Thyroid gland (tissue), 4 donors: ENCODE measurements at places on chromosomes 11 and 22.

DNA sequence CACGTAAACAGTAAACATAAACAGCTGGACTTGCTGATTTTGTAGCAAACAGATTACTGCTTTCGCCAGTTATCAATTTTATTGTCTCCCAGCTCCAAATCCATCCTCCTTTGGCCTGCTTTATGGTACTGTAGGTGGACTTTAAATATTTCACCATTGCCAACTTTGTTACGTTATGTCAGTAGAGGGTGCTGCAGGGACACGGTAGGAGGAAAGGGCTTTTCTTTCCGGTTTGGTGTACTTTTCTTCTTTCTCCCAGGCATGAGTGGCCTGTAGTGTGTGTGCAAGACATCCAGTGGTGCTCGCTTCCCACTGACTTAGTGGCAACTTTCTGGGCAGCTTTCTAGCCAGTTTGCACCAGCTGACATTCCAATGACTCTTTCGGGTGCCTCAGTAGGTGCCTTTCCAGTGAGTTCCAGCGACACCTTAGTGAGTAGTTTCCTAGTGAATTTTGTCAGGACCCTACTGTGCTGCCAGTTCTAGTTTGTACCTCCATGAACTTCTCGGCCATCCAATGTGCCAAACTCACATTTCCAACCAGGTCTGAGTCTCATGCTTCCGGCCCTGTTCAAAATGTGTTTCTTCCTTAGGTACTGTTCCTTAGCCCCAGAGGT, 267.6 kb upstream of the TENM4 start:
- H3K27me3 ChIP-seq = no peaks in the 10 kb centered on the region
- no peaks in the 10 kb centered on the region for H3K36me3 ChIP-seq
- H3K4me1 ChIP-seq = no peaks in the 10 kb centered on the region
- DNase-seq = no peak
- no peak overlapping the region for H3K4me3 ChIP-seq

- H3K27ac ChIP-seq = no peak overlapping the region
- no peak overlapping the region for H3K4me3 ChIP-seq
- no peaks in the 10 kb centered on the region for H3K27me3 ChIP-seq
- H3K36me3 ChIP-seq = no peaks in the 10 kb centered on the region
These were observed 18.2 kb downstream of the CELF1 start for GRCh38 chr11:47534704-47535251.

DNA sequence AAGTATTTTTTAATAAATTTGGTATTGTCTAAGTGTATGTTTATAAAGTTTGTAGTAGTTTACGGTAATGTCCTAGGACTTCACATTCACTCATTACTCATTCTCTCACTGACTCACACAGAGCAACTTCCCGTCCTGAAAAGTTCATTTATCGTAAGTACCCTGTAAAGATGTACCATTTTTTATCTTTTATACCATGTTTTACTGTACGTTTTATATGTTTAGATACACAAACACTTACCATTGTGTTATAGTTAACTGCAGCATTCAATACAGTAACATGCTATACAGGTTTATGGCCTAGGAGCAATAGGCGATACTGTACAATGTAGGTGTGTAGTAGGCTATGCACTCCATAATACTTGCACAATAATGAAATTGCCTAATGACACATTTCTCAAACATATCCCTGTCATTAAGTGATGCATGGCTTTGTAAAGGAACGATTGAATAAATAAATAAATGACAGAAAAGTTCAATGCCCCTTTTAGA, 12.5 kb upstream of the CARD18 start:
- H3K27ac ChIP-seq = no peak overlapping the region
- H3K4me3 ChIP-seq = no peak overlapping the region

GRCh38 chr11:60951904-60952741, at the start of gene SLC15A3:
Gene SLC15A3, minus strand, starts transcription at chr11:60952176. Its CDS starts 625 bp downstream, at chr11:60951551.
- H3K27me3 ChIP-seq = peaks cover 5% of the 10 kb centered on the region
- H3K36me3 ChIP-seq = no peaks in the 10 kb centered on the region
- peak within 1 kb of the TSS; percentile 68 for H3K27ac ChIP-seq
- H3K4me1 ChIP-seq = no peaks in the 10 kb centered on the region

- H3K36me3 ChIP-seq = no peaks in the 10 kb centered on the region
- no peak overlapping the region for H3K27ac ChIP-seq
- no peak overlapping the region for H3K4me3 ChIP-seq
- DNase-seq = no peak
- H3K27me3 ChIP-seq = no peaks in the 10 kb centered on the region
These were observed 11.8 kb upstream of the CD5 start for GRCh38 chr11:61090521-61090920.

- no peaks in the 10 kb centered on the region for H3K27me3 ChIP-seq
- H3K4me3 ChIP-seq = no peak overlapping the region
- no peaks in the 10 kb centered on the region for H3K4me1 ChIP-seq
These were observed 9.2 kb downstream of the KCNC1 start for GRCh38 chr11:17743808-17744119.

DNA sequence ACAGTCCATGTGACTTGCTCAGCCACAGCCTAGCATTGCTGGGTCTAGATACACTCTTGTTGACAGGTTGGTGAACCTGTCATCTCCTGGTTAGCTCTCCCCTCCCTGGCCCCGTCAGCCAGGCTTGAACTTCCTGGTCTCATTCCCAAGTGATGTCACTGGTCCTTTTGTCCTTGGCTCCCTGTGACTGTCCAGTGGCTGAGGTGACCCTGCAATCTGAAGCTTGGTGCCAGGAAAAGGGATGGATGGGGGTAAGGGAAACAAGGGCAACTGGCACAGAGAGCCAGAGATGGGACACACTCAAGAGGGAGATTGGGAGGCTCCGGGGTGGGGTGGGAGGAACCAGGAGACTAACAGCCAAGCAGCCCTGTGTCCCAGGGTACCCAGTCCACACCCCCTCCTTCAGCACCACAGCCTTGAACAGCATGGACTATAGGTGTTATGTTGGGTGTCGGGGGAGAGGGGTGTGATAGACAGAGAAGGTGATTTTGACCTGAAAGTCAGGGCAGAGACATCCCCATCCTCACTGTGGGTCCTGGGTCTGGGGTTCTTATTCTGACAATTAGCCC, 63.8 kb upstream of the THY1 start:
- no peak overlapping the region for H3K4me3 ChIP-seq
- H3K4me1 ChIP-seq = peaks cover under 1% of the 10 kb centered on the region
- H3K27me3 ChIP-seq = no peaks in the 10 kb centered on the region
- no peak for DNase-seq
- H3K36me3 ChIP-seq = no peaks in the 10 kb centered on the region
- no peak overlapping the region for H3K27ac ChIP-seq

- peaks cover 9% of the 10 kb centered on the region for H3K4me1 ChIP-seq
- peak overlapping the region; percentile 50 for H3K27ac ChIP-seq
- no peak overlapping the region for H3K4me3 ChIP-seq
- H3K36me3 ChIP-seq = no peaks in the 10 kb centered on the region
- H3K27me3 ChIP-seq = no peaks in the 10 kb centered on the region
- no peak for DNase-seq
These were observed 79.2 kb upstream of the GRIK4 start for GRCh38 chr11:120432056-120433018.
